Stimulated activated CD4-positive, alpha-beta T cell treated with anti-CD3 and anti-CD28 coated beads, Interleukin-12 subunit alpha, Interleukin-12 subunit beta, amount 100 ng/mL, for 4 hours (primary cell): ENCODE measurements at places on chromosomes 7 and 10.

- no peak for DNase-seq
Measured at GRCh38 chr7:20777377-20778062, 9.2 kb downstream of the SP8 start.

- DNase-seq: no peak
Measured at GRCh38 chr10:104036518-104037260, 49.0 kb downstream of the COL17A1 start.

DNA sequence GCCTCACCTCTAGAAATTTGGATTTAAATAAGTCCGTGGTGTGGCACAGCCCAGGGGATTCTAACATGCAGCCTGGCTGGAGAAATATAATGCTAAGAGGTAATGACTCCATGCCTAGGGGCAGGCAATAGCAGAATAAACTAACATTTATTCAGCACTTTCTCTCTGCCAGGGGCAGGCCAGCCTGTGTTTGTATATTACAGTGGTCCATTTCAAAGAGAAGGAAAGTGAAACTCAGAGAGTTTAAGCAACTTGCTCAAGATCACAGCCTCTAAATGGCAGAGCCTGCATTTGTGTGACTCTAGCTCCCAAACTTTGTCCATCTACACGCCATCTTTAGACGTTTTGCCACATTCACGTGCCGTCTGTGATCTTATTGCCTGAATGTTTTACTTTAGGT, 6.7 kb upstream of the LRRC18 start:
- no peak for DNase-seq

DNA sequence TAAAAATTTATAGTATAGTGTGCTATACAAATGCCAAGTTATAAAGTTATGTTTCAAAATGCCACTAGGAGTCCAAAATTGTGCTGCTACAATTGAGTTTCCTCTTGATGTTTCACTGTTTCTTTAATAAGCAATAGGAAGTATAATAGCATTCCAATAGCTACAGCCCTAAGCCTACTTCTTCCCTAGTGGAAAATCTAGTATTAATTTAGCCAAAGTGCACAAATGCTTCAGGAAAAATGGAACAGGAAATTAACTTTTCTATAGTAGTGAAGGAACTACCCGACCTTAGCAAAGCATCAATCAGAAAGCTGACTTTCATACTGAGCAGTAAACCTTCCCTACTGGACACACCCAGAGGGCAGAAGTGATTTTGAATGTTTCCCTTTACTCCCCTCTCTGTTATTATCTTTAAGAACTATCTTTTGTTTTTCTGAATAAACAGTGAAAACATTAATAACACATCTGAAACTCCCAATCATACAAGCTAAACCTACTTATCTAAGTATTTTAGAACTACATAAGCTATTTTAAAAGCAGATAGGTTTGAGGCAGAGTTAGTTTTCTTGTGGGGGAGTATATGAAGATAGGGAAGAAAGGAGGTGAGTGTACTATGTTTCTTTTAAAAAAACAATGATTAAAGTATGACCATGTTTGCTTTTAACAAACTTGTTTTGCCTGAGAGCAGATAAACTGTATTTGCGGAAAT, 13.7 kb downstream of the CPED1 start:
- no peak for DNase-seq

GRCh38 chr10:79115302-79115701, 46.5 kb downstream of the ZMIZ1 start:
- no peak for DNase-seq

DNA sequence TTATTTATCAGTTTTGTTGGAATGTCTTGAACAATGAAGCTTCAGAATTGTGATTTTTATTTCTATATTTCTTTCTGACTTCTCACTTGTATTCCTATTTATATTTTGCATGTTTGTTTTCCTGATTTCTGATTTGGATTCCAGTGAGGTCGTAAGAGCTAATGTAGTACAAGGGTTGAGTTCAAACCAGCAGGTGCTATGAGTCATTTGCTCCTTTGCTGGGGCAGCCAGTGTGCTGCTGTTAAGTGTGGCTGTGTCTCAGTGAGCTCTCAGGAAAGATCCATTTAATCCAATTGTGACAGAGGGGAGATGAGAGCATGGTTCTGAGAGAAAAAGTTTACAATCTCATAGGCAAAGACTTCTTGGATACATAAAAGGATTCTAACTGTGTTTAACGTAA, 48.6 kb downstream of the MCU start:
- DNase-seq: no peak

DNA sequence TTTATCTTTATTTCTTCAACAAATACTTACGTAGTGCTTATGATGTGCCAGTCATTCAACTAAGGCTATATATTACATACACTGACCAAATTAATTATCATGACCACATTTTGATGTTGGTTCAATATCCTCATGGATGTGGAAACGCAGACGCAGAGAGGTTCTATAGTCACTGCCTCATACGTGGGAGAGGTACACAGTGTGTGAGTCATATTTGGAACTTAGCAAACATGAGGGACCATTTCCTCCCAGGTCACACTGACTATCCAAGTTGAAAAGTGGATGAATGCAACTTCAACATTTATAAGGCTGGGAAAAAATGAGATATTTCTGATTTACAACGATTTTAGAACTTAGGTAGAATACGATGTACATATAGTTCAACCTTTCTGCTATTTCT, 113.6 kb downstream of the PRLHR start:
- no peak for DNase-seq

DNA sequence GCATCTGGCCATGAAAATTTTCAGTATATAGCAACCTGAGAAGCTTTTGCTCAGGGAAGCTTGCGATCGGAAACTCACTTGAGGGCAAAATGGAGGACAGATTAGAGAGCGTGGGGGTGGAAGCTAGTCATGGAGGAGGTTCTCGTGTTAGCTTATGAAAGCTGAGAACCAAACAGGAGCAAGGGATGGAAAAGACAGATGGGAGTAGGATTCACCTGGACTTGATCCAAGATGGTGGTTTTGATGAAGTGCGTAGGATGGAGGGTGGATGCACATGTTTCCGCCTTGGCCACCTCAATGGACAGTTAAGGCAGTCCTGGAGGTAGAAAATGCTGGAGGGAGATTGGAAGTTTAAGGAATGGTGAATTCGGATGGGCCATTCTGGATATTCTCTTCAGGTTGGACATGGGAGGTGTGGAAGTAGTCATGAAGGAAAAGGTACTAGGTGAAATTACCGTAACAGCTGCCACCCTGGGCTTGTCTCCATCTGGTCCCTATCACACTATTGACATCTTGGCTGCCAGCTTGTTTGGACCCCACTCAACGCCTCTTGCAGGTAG, 6.3 kb upstream of the C10orf95 start:
- DNase-seq: no peak

DNA sequence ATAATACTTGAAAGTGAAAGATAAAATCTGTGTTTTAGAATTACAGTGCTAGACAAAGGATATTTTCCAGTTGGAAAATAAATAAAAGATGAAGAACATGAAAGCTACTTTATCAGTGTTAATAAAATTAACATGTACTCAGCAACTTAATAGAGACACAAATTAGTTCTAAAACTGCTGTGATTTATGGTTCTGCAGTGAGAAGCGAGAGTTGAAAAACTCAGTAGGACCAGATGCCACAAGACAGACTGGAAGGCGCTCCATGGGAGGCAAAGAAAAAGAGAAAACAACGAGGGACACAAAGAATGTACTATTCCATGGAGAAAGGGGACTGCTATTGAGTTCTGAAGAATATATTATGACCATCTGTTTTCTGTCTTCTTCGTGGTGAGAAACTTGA, 590.4 kb downstream of the PHTF2 start:
- DNase-seq: no peak
